ENCODE measurements at places on chromosomes 5 and 9.

DNA sequence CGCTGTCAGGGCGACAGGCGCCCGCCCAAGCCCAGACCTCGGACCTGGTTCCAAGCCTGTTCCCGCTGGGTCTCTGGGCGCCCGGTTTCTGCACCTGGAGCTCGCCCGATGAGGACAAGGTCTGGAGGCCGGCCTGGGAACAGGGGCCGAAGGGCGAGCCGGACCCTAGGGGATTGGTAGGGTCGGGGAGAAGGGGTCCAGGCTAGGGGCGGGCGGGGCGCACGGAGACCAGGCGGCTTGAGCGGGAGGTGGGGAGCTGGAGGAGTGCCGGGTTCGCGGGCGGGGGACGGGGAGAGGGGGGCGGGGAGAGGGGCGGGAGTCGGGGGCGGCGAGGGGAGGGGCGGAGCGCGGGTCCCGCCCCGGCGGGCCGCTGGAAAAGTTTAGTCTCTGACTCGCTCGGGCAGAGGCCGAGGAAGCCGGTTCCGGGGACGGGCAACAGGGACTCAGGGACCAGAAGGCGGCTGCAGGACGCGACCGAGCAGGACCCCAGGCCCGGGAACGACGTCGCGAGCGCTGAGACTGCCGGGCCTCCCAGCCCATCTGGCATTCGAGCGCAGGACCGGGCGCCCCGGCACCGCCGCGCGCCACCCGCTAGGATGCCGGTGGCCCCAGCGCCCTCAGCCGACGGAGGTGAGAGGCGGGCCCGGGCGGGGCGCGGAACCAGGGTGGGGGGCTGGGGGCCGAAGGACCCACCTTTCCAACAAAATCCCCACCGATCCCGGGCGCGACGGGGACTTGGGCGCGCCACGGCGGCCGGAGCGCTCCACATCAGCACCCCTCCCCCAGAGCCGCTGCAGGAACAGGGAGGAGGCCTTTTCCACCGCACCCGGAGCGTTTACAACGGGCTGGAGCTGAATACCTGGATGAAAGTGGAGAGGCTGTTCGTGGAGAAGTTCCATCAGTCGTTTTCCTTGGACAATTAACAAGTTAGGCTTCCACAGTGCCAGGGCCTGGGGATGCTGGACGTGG lies at the start of gene S1PR3:
S1PR3 (plus strand) TSS at position 403 of the 969 bp plus-strand sequence. CDS start 9,733 bp downstream, outside the sequence.
- DNase-seq, result no peak

DNA sequence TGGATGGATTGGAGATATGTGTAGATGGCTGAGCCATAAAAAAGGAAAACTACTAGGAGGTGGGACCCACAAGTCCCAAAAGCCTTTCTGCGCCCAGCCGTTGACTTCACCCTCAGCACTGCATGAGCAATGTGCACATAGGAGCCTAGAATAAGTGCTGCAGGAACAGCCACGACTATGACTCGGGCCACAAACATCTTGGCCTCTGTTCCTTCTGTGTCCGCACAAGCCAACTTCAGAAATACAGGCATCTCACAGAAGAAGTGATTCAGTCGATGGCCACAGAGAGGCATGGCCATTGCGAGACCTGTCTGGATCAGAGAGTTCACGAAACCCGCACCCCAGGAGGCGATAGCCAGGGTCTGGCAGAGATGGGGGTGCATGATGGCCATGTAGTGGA lies 587 bp downstream of the OR2Y1 start:
- DNase-seq, result no peak

GRCh38 chr9:111944241-111944866 lies 47.7 kb downstream of the UGCG start:
- DNase-seq, result no peak

- no peak for DNase-seq
Measured at GRCh38 chr5:130805648-130806047, 359.4 kb downstream of the HINT1 start.

DNA sequence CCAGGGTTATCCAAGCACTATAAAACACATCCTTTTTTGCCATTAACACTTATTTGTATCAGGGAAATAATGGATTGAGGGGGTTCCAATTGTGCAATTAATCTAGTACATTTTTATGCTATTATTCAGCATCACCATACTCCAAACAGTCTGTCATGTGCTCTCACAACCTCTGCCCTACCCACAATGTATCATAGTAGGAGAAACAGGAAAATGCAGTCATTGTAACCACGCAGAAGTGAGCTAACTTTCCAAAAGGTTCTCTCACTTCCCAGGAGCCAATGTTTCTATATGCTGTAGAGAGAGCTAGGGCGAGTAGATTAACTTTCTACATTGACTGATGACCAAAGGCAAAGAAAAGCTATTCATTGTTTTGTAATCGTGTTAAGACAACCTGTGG lies 29.8 kb downstream of the DAB2 start:
- DNase-seq, result no peak

DNA sequence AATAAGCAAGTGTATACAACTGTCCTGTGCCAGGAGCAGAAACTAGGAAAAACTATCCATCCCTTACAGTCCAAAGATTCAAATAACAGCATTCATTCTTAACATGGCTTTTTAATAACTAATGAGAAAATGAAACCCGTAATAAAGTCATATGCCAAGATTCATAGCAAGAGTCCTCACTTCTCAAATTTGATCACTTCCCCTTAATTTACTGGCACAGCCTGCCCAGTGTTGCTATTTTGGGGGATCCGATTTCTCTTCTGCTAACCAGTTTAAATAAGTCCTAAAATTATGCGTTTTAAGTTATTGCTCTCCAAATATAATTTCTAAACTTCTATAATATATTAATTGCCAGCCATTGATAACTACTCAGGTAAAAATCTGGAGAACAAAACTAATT lies 177.0 kb upstream of the PTGER4 start:
- DNase-seq, result no peak

DNA sequence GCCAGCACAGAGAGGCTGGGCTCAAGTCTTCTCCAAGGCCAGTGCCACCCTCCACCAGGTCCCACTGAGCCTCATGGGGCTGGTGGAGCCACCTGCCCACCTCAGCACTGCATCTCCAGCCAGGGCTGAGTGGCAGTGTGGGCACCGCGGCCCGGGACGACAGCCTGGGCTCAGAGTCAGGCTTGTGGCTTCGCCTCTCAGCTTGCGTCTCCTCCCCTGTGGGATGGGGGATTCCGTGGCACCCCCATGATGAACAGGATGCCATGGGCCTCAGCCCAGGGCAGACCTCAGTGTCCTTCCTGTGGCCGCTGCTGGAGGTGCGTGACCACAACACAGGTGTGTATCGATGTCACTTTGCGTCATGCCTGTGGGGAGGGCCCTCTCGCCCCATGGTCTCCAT lies 136.4 kb upstream of the PPP1R26 start:
- no peak for DNase-seq

GRCh38 chr9:113913426-113914195 lies 37.5 kb downstream of the ZNF618 start:
- no peak for DNase-seq
